ENCODE measurements at places on chromosomes 12 and 14.

DNA sequence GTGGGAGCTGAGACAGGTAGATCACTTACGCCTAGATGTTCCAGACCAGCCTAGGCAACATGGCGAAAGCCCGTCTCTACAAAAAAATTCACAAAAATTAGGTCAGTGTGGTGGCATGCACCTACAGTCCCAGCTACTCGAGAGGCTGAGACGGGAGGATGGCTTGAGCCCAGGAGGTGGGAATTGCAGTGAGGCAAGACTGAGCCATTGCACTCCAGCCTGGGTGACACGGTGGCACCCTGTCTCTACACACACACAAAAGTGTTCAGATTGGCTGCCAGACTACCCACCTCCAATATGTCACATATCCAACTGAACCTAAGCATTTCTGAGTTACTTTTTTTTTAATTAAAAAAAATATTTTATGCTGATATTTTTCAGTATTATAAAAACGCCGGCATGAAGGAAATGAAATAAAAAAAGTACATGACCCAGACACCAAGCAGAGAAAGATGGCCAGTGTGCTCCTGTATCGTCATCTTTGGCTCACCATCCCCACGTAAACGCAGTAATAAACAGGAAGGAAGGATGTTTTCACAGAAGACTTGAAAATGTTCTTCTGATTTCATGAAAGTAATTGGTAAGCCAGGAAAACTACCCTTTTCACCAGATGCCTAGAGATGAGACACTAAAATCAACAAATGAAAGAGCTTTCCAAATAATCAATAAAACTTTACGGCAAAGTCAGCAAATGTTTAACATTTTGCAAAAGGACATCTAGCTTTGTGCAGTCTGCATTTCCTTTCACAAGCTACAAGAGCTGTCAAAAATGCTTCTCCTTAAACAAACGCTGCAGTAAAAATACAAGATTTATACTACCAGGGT is 26.4 kb downstream of the CDC42BPB start:
- no peaks in the 10 kb centered on the region for H3K36me3 ChIP-seq
- no peak overlapping the region for H3K27ac ChIP-seq
- no peaks in the 10 kb centered on the region for H3K27me3 ChIP-seq
- no peak for DNase-seq

DNA sequence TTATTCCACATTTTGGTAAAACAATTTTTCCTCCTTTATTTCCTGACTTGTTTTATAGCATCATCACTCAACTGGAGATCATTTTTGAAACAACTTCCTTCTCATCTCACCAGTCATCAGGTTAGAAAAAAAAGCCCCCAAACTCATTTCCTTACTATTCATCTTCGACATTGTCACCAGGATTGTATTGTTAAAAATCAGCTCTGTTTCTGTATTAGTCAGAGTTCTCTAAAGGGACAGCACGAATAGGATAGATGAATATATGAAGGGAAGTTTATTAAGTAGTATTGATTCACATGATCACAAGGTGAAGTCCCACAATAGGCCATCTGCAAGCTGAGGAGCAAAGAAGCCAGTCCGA is 392.6 kb downstream of the FUT8 start:
- H3K27me3 ChIP-seq = no peaks in the 10 kb centered on the region
- no peak for DNase-seq
- no peaks in the 10 kb centered on the region for H3K4me1 ChIP-seq
- H3K36me3 ChIP-seq = no peaks in the 10 kb centered on the region

- peaks cover 11% of the 10 kb centered on the region for H3K4me1 ChIP-seq
- H3K27me3 ChIP-seq = no peaks in the 10 kb centered on the region
- no peak overlapping the region for H3K27ac ChIP-seq
- no peak for DNase-seq
Observed at GRCh38 chr14:99598774-99599173, 5.2 kb downstream of the CCDC85C start.

- H3K27me3 ChIP-seq = no peaks in the 10 kb centered on the region
- no peaks in the 10 kb centered on the region for H3K36me3 ChIP-seq
- no peak overlapping the region for H3K27ac ChIP-seq
- no peak for DNase-seq
- no peak overlapping the region for H3K4me3 ChIP-seq
Observed at GRCh38 chr14:80358112-80358511, 146.8 kb upstream of the DIO2 start.

GRCh38 chr12:123559468-123559867 is 24.9 kb upstream of the TMED2 start:
- H3K27me3 ChIP-seq = no peaks in the 10 kb centered on the region
- no peaks in the 10 kb centered on the region for H3K4me1 ChIP-seq
- H3K4me3 ChIP-seq = no peak overlapping the region
- no peaks in the 10 kb centered on the region for H3K36me3 ChIP-seq
- no peak overlapping the region for H3K27ac ChIP-seq

GRCh38 chr14:64126548-64126947 is 167.6 kb downstream of the ESR2 start:
- no peaks in the 10 kb centered on the region for H3K36me3 ChIP-seq
- H3K27ac ChIP-seq = no peak overlapping the region
- H3K4me1 ChIP-seq = no peaks in the 10 kb centered on the region
- no peak for DNase-seq

DNA sequence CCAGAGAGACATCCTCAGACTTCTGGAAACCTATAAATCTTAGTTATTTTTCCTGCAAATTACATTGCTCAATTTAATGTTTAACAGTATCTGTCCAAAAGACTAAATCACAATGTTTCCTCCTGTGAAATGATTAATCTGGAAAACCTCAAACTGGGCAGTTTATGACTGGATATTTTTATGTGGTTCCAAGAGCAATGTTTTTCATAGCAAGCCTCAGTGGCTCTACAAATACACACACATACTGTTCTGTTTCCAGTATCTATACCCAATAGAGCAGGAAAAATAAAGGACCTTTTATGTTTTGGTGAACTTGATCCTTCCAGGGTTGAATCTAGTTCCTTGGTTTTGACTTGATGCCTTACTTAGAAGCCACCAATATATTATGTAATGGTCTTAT is 9.2 kb downstream of the NID2 start:
- H3K36me3 ChIP-seq = no peaks in the 10 kb centered on the region
- no peak overlapping the region for H3K27ac ChIP-seq
- no peak overlapping the region for H3K4me3 ChIP-seq
- peaks cover 16% of the 10 kb centered on the region for H3K27me3 ChIP-seq
- DNase-seq = no peak

DNA sequence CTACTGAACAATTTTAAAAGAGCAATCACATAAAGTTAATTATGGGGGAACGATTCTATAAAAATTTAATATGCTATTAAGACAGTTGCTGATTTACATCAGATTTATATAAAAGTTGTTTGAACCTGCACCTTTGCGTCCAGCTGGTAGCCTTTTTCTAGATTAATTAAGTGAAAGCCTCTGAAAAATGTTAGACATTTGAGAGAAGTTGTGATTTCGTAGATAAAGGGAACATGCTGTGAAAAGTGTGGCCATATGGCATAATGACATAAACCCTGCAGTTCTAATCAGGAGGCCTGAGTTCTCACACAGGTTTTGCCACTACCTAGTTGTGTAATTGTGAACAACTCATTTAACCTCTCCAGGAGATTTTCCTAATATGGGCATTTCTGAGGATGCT is 187.2 kb downstream of the TMTC2 start:
- no peak for DNase-seq
- no peaks in the 10 kb centered on the region for H3K27me3 ChIP-seq
- H3K4me3 ChIP-seq = no peak overlapping the region
- H3K27ac ChIP-seq = no peak overlapping the region
- no peaks in the 10 kb centered on the region for H3K4me1 ChIP-seq
- H3K36me3 ChIP-seq = no peaks in the 10 kb centered on the region

DNA sequence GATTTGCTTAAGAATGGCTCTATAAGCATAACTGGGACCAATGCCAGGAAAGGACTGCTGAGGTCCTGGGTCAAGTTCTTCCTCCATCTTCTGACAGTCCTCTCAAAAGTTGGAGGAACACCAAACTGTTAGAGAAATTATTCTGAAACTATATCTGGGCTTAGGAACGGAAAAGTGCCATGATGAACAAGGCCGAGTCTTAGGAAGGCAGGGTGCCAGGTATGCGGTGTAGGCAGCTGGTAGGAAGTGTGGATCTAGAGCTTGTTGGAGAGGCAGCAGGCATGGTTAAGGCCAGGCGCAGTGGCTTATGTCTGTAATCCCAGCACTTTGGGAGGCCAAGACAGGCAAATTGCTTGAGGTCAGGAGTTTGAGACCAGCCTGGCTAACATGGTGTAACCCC is 7.7 kb downstream of the GNPTAB start:
- H3K4me1 ChIP-seq = no peaks in the 10 kb centered on the region
- no peaks in the 10 kb centered on the region for H3K36me3 ChIP-seq
- no peaks in the 10 kb centered on the region for H3K27me3 ChIP-seq
- no peak for DNase-seq
- H3K27ac ChIP-seq = no peak overlapping the region

- no peaks in the 10 kb centered on the region for H3K4me1 ChIP-seq
- DNase-seq = no peak
- H3K4me3 ChIP-seq = no peak overlapping the region
- H3K27me3 ChIP-seq = 0 out of 2 replicates have a peak, but pooled peaks cover 4% of the 10 kb centered on the region
- H3K27ac ChIP-seq = no peak overlapping the region
- H3K36me3 ChIP-seq = no peaks in the 10 kb centered on the region
Observed at GRCh38 chr14:94768141-94768520, 1.8 kb downstream of the GSC start.

Data from HCT116 (cell line).